ENCODE measurements at places on chromosomes 12 and 14. TPM values are rescaled to one million over a fixed set of nuclear protein-coding genes. Genes with fewer than 3 reads are reported as not detected.
A peak's percentile ranks its signal among the peaks of the same experiment; 100 is the strongest.

- DNase-seq = peak; percentile 92
Observed at GRCh38 chr14:85895603-85896002, 365.7 kb downstream of the FLRT2 start.

DNA sequence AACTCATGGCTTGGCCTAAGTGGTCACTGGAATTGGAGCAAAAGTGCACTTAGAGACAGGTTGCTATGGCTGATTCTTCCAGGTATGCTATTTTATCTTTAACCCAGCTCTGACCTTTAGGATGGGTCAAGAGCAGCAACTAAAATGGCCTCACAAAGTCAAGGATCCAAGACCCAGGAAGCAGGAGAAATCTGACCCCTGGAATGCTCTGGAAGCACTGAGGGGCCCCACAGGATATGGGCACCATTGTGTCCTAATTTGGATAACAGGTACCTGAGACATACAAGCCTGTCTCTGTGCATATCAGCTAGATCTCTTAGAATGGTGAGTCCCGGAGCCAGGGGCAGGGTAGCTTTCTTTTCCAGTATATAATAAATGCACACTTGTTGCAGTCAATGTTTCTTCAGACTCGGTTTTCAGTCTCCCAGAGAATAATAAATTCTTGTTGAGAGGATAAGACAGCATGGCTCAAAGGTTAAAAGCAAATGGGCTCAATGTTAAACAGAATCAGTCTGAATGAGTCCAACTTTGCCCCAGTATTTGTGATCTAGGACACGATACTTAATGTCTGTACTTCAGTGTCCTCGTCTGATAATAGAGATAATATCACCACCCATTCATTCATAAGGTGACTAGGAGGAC lies 29.3 kb upstream of the TMCC3 start:
- no peak for DNase-seq

DNA sequence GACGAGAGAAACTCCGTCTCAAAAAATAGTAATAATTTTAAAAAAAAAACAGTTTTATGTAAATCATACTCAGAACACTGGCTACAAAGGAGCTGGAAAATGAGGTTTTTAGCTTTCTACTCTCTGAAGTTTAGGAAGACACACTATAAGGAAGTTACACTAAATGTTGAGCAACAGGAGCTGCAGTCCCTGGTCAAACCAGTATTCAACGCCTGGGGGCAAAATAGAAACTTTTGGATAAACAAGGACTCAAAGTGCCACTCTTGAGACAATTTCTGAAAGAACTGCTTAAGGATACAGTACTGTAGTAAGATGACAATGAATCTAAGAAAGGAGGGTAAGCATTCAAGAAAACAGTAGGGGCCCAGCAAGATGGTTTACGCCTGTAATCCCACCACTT lies 29.3 kb downstream of the ACTR6 start:
- no peak for DNase-seq

DNA sequence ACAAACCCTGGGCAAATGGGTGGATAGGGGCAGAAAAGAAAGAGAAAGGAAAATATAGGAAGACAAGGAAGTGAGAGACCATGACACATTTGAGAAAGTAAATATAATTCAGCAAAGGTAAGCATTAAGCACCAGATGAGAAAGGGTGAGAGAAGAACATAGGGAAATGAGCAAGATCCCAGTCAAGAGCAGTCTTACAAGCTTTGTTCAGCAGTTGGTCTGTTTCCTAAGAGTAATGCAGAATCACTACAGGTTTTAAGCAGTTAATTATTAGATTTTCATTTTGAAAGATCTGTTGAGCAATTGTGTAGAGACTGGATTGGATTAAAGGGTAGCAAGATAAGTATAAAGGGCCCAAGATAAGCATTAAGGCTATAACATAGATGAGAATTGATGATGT lies 146.3 kb downstream of the PLCZ1 start:
- no peak for DNase-seq

HAL gene
- polyA plus RNA-seq = 0.36 TPM

DNA sequence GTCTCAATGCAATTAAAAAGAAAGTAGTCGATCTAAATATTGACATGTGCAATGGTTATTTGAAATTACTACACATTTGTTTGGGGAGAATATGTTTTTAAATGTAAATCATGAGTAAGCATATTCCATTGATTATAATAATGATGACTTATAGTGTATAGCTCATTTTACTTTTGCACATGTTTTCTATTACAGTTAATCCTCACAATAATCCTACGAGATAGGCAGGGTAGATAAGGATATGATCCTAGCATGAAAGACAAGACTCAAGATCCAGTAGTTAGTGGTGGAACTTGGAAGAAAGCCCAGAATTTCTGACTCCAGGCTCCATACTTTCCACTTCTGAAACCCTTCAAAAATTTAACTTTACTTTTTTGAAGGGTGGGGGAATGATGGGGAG lies 94.0 kb downstream of the NAV3 start:
- DNase-seq = peak; percentile 44

SLC7A7 gene
- 25.9 TPM for polyA plus RNA-seq

TRHDE gene
- polyA plus RNA-seq = 1.2 TPM

Measured in muscle of leg (tissue), 16 donors.